ENCODE measurements at places on chromosomes 1 and 21.

GRCh38 chr1:58942759-58943191, 158.9 kb upstream of the JUN start:
- DNase-seq = no peak

- DNase-seq = no peak
Measured at GRCh38 chr21:20250337-20250736, 747.9 kb upstream of the NCAM2 start.

- no peak for DNase-seq
Measured at GRCh38 chr1:209808059-209808581, 2.2 kb upstream of the IRF6 start.

- no peak for DNase-seq
Measured at GRCh38 chr1:239388159-239388485, 1.8 kb downstream of the CHRM3 start.

DNA sequence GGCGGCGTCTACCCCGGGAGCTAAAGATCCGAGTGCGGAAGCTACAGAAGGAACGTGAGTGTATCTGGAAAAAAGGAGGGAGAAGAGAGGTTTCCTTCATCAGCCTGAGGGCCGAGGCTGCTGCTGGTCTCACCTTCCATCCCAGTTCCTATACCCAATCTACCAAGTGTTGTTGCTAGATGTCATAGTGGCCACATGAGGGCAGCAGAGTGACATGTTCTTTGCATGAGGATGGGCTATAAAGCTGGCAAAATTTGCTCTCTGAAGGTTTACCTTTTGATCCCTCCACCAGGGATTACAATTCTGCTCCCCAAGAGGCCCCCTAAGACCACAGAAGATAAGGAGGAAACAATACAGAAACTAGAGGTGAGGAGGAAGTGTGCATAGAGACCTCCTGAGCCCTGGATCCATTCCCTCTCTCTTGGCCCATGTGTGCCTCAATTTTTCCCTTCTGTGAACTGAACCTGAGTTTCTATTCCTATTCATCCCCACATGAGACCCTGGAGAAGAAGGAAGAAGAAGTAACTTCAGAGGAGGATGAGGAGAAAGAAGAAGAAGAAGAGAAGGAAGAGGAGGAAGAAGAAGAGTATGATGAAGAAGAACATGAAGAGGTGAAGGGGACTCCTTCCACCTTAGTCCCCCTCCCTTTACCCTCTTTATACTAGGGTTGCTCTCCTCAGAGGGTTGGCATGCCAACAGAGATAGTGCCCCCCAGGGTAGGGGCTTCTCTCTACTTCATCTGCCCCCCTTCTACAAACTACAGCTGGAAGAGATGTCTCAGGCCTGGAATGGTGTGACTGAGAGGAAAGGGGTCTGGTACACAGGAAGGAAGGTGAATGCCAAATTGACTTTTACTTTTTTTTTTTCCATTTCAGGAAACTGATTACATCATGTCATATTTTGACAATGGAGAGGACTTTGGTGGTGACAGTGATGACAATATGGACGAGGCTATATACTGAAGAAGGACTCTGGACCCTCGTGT, 13.3 kb downstream of the POLR3GL start:
- DNase-seq = peak; percentile 87

- DNase-seq = no peak
Measured at GRCh38 chr1:110285316-110285715, 53.9 kb upstream of the RBM15 start.

GRCh38 chr1:91011726-91012125, 10.1 kb downstream of the ZNF644 start:
- DNase-seq = no peak

- DNase-seq = no peak
Measured at GRCh38 chr1:23597635-23598388, 38.5 kb upstream of the ID3 start.

GRCh38 chr1:230824919-230825721, 43.2 kb downstream of the C1orf198 start:
- no peak for DNase-seq

DNA sequence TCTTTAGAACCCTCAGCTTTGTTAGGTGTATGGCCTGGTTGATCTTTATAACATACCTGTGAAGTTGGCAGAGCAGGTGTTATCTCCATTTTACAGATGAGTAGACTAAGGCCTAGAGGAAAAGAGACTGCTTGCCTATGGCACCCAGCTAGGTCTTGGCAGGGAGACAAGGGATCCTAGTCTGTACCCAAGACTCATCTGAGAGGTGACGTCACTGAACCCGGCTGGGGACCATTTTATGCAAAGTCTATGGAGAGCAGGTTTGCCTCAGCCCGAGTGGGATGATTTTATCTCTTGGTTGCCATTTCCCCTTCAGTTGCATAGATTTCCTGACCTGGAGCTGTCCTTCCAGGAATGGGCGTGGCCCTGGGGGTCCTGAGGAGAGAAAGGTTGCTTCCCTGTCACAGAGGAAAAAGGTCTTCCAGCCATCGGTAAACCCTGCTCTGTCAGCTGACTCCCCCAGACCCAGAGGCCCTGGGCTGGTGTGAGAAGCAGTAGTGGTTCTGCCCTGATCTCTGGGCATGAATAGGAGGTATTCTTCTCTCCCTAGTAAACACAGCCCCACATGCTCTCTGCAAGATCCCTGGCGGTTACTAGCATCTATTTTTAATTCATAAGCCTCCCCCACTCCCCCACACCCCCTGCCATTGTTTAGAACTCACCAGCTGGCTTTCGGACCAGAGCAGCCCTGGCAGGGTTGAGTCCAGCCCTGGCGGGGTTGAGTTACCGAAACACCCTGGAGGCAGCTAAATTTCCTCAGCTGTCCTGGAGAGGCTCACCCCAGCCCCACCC, 19.6 kb downstream of the TMCC2 start:
- peak; percentile 86 for DNase-seq

DNA sequence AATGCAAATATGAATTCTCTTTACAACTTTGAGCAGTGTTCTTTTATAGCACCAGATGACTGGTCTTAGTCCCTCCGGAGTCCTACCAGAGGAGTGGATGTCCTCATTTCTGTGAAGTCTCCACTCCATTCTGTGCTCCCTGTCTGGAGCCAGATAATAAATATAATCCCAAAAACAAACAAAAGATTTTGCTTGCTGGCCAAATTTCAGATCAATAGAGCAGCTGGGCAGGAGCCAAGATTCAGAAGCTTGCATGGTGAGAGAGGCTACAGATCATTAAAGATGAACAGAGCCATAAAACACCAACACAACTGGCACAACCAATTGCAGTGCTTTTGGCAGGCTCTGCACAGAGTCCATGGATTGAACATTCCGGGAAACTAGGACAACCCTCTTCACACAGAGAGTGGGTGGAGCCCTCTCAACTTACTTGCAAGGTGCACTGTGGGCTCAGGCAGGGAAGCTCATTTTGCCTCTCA, 231.5 kb upstream of the SNX7 start:
- no peak for DNase-seq

GRCh38 chr1:25487628-25488027, 55.8 kb upstream of the LDLRAP1 start:
- DNase-seq = no peak

GRCh38 chr1:232274236-232274855, 355.6 kb downstream of the SIPA1L2 start:
- DNase-seq = no peak

GRCh38 chr21:35234725-35235124, 185.6 kb upstream of the RUNX1 start:
- DNase-seq = no peak

- DNase-seq = no peak
Measured at GRCh38 chr21:24829397-24829796, 777.9 kb downstream of the MRPL39 start.

GRCh38 chr1:183061194-183061593, 38.0 kb downstream of the LAMC1 start:
- no peak for DNase-seq

DNA sequence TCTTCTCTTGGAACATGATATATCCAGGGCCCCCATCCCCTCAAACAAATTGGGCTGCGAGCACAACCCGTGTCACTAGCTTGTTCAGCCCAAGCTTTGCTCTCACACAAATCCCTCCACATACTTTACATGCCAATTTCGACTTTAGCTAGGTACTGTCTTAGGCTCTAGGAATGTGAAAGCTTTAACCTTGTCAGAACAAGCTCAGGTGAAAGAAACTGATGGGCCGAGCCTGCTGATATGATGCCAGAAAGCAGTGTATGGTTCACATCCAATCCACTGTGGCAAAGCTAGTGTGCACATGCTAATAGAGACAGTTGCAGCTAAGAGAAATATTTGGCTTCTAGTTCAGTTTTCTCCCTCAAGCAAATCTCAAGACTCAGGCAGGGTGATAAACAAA, 79.5 kb downstream of the TNFSF18 start:
- DNase-seq = no peak

GRCh38 chr1:81115422-81115821, 685.3 kb upstream of the ADGRL2 start:
- no peak for DNase-seq

DNA sequence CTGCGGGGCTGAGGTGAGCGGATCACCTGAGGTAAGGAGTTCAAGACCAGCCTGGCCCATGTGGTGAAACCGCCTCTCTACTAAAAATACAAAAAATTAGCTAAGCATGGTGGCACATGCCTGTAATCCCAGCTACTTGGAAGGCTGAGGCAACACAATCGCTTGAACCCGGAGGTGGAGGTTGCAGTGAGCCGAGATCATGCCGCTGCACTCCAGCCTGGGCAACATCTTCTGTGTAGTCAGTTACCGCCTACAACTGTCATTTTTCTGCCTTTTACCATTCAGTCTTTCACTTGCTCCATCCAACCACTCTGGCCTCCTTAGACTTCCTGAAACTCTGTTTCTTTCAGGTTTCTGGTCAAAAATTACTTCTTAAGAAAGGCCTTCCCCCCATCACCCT, 2.2 kb downstream of the MYCBP start:
- DNase-seq = no peak

GRCh38 chr1:184392779-184393522, 6.1 kb downstream of the C1orf21 start:
- DNase-seq = no peak

GRCh38 chr1:94953107-94953506, 26.2 kb upstream of the CNN3 start:
- DNase-seq = no peak

DNA sequence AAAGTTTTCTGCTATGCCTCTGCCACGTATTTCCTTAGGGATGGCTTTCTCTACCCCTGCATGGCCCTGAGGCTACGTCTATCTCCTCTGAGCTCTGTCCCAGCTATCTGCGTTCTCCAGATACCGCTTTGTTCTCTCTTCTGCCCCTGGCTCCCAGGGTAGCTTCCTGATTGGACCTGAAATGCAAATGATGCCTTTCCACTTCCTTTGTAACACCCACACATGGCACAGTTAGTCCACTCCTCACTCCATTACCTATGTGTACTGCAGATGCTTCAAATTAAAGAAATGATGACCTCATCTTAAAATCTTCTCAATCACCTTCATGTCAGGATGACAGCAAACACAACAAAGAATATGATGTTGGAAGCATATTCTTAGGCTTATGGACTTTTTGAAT, 138.6 kb upstream of the POGK start:
- peak; percentile 10 for DNase-seq

GRCh38 chr1:88923224-88923623, 31.9 kb upstream of the GTF2B start:
- no peak for DNase-seq

- DNase-seq = no peak
Measured at GRCh38 chr1:60847391-60847790, 235.0 kb upstream of the NFIA start.

DNA sequence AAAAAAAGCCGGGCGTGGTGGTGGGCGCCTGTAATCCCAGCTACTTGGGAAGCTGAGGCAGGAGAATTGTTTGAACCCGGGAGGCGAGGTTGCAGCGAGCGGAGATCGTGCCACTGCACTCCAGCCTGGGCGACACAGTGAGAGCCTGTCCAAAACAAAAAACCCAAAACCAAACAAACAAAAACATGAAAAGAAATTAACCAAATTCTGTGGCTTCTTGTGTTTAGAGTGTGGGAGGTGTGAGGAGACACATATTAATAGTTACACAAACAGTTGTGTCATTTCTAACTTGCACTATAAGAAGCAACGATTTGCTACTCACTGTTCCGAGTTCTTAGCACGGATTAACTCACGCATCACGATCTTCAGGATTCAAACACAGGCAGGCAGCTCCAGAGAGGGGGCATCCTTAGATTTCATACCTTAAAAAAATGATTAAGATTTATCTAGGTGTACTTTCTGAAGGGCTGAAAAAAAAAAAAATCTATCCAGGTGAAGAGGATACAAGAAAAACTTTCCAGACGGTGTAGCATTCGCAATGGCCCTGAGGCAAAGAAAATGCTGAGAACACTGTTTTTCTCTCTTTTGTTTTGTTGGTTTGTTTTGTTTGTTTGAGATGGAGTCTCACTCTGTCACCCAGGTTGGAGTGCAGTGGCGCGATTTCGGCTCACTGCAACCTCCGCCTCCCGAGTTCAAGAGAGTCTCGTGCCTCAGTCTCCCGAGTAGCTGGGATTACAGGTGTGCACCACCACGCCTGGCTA, 713 bp upstream of the HMGCL start:
- peak; percentile 14 for DNase-seq

DNA sequence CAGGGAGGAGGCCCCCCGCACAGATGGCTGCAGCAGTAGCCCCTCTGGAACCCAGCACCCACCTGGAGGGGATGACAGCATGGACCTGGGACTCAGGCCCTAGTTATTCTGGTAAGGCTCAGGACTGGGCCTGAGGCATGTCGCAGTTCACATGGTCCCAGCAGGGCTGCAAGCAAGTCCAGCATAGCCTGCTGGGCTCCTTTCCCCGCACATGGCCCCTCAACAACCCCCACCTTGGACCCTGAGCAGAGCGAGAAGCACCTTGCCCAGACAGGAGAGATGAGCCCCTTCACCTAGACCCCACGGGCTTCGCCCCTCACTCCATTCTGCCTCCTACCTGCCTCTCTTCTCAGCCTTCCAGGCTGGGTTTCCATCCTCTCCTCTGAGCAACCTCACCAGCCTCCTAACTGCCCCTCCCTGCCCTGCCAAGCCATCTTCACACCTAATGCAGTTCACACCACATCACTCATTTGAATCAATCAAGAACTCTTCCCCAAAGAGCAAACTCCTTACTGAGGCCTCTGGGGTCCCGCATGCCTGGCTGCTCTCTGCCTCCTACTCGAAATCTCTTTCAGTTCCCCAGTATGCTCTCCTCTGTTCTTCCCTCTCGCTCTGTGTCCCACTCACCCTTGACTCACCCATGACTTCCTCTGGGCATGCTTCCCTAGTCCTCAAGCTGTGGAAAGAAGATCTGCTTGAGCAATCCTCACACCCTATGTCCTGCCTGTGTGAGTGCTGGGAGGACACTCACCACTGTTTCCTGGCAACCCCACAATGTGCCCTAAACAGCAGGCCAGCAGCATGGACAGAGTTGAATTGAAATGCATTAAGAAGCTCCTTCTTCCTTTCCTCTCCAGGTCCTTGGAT, 9.4 kb upstream of the THEMIS2 start:
- no peak for DNase-seq

DNA sequence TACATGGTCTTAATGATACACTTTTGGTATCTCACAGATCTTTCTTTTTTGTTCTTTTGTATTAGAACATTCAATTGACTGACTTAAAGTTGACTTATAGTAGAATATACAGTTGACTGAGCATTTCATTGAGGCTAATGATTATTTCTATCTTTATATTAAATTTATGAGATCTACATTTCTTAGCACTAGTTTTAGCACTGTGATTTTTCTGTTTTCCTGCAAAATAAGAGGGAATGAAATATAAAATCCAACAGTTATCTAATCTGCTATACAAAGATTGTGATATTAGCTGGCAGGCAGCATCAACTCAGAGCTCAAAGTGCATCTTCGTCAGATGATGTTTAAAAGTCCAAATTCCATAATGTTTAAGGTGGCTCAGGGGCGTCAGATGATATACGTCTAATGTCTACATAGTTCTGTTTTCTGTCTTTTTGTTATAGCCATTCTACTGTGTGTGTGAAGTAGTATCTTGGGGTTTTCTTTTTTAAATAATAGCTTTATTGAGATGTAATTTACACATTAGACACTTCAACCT, 85.4 kb downstream of the ATG4C start:
- DNase-seq = no peak

- no peak for DNase-seq
Measured at GRCh38 chr1:247378334-247379073, 37.5 kb upstream of the NLRP3 start.

Data from NCI-H526 (cell line).